Skeletal muscle cell (primary cell): ENCODE measurements at places on chromosomes 5 and 9.

- no peak for DNase-seq
These were observed 46.7 kb downstream of the RASGEF1C start for GRCh38 chr5:180162304-180162661.

- no peak for DNase-seq
These were observed 32.1 kb downstream of the GRIN3A start for GRCh38 chr9:101706261-101706798.

- DNase-seq = peak; percentile 52
These were observed 64.6 kb downstream of the ENC1 start for GRCh38 chr5:74575741-74576538.

- no peak for DNase-seq
These were observed 3.7 kb downstream of the TRMO start for GRCh38 chr9:97918611-97919010.

GRCh38 chr9:100190339-100190738 lies 91.3 kb downstream of the INVS start:
- no peak for DNase-seq

DNA sequence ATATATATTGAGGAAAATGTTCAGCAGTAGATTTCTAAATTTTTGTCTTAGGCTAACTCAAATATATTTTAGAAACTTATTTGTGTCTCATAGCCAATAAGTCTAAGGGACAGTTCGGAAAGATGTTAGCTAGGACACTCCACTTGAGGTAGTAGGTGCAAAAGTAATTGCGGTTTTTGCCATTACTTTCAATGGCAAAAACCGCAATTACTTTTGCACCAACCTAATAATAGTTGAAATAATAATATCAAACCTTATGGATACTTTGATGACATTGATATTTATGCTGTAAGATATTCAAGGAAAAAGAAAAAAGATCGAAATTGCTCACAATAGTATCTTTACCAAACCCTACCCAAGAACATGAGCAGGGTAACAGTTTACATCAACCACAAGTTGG lies 555.5 kb upstream of the ST8SIA4 start:
- no peak for DNase-seq

DNA sequence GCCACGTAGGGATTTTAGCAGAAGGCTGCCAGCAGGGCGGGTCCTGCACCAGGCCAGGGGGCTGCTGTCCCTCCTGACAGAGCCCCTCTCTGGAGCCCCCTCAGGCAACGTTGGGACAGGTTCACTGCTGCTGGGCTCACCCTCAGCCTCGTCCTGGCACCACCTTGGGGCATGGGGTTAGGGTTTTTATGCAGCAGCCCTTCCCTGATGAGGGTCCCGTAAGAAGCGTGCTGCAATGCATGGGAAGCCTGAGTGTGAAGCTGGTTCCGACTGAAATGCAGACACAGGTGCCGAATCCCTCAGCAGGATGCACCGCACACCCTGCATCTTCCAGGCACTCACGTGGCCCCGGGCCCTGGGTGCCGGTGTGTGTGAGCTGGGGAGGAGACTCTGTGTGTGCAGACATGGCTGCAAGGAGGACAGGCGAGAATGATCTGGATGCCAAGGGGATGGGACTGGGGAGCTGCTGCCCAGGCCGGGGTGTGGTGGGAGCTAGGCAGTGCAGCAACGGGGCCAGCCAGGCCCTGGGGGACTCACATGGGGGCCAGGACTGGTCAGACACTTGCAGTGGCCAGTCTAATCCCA lies 27.1 kb downstream of the ZDHHC11B start:
- DNase-seq = no peak

GRCh38 chr9:117156771-117157535 lies 257.9 kb downstream of the ASTN2 start:
- no peak for DNase-seq

GRCh38 chr9:110140276-110140675 lies 67.7 kb downstream of the C9orf152 start:
- DNase-seq = no peak

DNA sequence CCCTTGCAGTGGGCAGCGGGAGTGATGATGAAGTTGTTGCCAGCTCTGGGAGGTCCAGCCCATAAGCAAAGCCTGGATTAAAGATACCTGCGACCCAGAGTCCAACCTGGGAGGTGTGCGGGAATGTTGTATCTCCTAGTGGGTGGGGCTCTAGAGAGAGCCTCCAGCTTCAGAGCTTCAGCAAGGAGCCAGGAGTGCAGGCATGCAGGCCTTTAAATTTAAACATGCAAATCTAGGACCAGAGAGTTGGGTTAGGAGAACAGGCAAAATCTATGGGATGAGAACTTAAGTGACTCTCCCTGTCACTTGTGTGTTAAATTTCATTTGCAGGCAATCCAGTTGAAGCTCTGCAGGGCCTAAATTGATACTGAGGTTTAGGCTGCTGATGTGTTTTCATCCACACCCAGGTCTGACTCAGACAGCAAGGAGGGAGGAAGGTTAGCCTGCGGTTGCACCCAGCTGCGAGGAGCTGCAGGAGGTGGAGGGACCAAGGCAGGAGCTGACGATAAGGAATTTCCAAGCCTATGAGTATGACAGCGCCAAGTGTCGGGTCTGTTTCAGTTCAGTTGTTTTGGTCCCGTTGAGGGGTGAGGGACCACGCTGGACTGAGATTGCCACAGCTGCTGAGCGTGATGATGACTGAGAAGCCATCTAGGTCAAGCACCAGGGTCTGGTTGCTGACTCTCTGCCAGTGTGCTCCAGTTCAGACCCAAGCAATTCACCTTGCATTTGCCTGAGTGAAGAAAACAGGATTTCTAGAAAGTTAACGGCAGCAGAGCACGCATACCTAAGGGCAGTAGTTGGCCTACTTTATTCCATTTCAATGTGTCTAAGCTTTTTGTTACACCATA lies 243.0 kb downstream of the ICE1 start:
- DNase-seq = no peak

GRCh38 chr5:134969166-134969565 lies 1.5 kb downstream of the CATSPER3 start:
- DNase-seq = no peak

DNA sequence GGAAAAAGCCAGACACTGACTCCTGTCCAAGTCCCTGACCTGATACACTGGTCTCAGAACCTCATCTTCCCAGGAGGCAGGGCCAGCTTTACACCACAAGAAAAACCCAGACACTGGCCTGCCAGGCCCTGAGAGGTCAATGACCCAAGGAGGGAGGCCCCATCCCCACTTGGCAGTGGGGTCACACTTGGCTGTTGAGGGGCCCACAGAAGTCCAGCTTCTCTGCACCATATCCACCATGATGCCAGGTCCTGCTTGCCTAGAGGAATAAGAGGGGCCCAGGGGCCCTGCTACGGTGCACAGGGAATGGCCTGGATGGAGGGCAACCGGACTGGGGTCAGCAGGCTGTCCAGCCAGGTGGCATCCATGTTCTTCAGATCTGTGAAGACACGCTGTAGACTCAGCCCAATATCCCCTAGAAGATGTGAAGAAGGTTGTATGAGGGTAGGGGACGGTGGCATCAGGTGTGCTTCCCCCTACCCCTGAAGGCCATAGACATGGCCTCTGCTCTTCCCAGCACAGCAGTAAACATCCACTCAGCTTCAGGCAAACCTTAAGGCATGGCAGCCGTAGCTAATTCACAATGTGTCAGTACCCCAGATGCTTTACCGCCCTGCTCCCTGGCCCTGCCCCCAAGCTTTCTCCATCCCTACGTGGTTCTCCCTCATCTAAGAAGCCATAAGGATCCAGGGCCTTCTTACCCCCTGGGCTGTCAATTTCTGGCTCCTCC lies 6.7 kb downstream of the IRF1 start:
- no peak for DNase-seq

- DNase-seq = no peak
These were observed 276.8 kb upstream of the CLINT1 start for GRCh38 chr5:158135682-158136179.

GRCh38 chr5:157415838-157416237 lies 44.2 kb upstream of the NIPAL4 start:
- DNase-seq = no peak

DNA sequence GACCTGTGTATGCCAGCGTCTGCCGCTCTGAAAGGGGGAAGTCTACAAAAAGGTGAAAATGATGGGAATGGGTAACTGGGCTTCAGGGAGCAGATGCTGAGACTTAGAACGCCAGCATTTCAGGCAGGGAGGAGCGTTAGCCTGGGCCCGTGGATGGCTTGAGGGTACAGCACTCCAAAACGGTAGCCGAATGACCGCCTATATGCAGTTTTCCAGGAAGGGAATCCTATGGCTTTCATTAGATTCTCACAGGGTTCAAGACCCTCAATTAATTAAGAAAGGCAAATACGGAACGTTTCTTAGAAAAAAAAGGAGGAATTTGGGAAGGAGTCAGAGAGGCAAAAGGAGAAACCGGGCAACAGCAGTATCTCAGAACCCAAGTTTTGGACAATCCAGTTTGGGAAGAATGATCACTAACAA lies 639 bp downstream of the AMACR start:
- no peak for DNase-seq

DNA sequence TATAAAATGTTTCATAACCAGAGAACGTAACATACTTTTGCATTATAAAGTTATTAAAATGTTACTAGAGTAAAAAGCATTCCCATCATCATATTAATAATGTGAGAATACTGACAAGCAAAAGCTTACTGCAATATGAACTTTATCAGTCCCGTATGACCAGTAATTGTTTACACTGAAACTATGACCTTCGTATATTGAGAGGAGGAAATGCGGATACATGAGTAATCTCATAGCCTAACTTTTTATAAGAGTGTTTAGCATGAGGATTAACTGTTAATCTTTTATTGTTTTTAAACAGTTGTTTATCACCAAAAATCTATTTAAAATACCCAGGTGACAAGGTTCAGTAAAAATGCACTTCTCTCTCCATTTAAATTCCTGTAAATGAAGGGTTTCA lies 272.4 kb downstream of the SLF1 start:
- DNase-seq = no peak

DNA sequence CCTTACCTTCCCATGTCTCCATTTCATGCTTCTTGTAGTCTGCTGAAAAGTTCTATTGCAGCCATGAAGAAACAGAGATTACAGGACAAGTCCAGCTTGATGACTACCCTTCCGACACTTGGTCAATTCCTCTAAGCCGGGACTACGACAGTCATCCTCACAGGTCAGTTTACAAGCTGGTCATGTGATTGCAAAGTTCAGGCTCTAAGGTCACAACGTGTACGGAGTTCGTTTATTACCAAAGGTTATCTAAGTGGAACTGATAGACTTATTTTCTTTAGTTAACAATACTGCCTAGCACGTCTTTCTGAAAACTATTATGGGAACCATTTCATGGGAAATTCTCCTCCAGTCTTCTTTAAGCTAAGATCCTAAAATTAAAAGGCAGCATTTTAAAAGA lies 88.5 kb upstream of the NR5A1 start:
- DNase-seq = no peak

- DNase-seq = no peak
These were observed 10.9 kb upstream of the GADD45G start for GRCh38 chr9:89593727-89594427.

DNA sequence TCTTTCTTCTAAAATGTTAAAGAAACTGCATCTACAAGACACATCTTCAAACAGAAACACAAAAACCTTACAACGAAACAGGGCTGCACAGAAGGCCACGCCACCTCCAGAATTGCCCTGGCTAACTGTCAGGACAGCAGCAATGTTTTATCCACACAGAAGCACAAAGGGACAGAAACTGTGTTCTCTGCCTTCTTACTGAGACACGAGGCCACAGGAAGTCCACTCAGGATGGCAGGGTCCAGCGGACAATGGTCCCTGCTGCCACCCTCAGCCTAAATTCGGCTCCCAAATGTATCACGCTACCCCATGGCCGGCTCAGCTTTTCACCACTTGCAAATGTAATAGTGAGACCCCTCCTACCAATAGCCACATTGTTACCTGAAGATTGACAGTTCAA lies 159.8 kb upstream of the PHYKPL start:
- no peak for DNase-seq

DNA sequence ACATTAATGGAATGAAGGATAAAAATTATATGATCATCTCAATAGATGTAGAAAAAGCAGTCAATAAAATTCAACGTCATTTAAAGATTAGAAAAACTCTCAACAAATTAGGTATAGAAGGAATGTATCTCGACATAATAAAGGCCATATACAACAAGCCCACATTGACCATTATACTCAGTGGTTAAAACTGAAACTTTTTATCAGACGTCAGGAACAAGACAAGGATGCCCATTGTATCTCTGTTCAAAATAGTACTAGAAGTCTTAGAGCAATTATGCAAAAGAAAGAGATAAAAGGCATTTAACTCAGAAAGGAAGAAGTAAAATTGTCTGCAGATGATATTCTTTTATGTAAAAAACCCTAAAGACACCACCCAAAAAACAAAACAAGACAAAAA lies 40.8 kb downstream of the C9 start:
- no peak for DNase-seq

GRCh38 chr5:116848954-116849581 lies 274.4 kb upstream of the SEMA6A start:
- DNase-seq = peak; percentile 9

DNA sequence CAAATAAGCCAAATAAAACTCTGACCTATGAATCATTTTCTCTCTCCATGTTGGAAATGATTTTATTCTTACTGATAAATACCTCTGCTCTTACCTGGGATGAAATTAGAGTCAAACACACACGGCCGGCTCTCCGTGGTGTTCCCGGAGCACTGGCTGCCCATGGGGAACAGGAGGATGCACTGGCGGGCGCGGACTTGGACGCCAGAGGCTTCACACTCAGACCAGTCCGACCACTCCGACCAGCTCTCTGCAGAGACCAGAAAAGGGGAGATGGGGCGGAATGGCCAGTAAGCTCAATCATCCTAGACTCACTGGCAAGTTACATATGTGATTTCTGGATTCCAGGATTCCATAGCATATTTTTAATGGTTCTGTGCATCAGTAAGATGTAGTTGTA lies 494.1 kb downstream of the SEMA5A start:
- DNase-seq = no peak

- DNase-seq = peak; percentile 26
These were observed 707 bp upstream of the ZFYVE16 start for GRCh38 chr5:80406980-80407734.

DNA sequence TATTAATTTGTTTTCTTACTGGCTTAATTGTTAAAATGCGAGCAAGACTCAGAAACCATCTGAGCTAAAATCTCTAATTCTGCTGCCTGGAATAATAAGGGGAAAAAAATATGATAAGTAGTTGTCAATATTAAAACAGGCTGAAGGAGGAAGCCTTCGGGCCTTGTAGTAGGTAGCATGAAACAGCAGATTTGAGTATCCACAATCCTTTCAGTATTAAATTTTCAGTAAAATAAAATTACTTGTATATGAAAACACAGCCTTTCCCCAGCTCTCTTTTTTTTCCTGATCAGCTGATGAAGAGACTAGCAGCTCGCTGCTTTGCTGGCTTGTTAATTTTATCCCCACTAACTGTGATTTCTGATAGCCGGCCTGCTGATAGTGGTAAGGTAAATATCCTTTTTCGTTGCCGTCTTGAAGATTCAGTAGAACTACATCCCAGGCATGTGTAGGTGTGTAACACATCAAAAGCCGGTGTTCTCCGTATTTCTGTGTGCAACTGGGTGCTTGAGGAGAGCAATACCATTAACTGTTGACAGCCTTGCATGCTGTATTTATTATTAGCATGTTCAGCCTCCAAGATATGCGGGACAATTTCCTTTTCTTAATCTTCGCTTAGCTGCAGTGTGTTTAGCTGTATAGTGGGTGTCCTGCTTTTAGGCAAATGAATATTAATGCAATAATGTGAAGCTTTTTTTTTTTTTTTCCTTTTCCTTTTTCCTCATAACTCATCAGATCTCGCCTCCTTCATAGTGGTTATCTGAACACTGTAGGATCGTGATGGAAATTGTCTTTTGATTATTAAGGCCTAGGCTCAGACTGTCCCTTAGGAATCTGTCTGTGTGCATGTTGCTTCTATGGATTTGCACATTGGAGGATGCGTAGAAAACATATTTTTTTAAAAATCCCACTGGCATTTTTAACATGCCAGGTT lies 144.6 kb downstream of the SMARCA2 start:
- DNase-seq = no peak
